ENCODE measurements at places on chromosomes 12 and 14.

DNA sequence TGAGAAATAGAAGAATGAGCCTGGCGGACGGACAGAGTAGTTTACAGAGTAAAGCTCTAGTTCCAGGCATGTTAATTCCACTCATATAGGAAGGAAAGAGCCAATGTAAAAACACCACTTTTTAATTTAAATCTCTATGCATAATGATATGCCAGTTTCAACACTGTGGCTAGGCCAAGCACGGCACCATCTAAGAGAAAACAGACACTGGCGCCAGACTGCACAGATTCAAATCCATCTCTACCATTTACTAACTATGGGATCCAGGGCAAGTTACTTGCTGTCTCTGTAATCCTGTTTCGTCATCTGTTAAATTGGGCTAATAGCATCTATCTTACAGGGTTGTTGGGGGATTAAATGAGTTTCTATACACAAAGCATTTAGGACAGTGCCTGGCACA lies 27.5 kb downstream of the RMST start:
- DNase-seq, result no peak

- DNase-seq, result no peak
Observed at GRCh38 chr14:71372411-71372838, 465.2 kb downstream of the PCNX1 start.

- no peak for DNase-seq
Observed at GRCh38 chr12:108379823-108380222, 40.7 kb upstream of the CMKLR1 start.

DNA sequence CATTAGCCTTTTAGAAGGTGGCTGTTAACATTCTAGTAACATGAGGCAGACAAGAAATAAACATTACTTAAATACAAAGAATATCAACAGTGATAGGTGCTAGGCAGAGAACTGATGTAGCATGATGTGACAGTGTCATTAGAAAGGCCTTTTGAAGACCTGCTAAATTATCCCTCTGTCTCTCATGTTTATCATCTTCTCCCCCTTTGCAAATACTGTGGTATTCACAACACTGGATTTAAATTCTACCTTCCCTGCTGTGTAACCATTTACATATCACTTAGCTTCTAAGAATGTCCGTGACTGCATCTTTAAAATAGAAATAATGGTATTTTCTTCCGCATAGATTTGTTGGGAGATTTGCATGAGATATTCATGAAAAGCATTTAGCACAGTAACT lies 74.4 kb upstream of the CLEC14A start:
- DNase-seq, result no peak

DNA sequence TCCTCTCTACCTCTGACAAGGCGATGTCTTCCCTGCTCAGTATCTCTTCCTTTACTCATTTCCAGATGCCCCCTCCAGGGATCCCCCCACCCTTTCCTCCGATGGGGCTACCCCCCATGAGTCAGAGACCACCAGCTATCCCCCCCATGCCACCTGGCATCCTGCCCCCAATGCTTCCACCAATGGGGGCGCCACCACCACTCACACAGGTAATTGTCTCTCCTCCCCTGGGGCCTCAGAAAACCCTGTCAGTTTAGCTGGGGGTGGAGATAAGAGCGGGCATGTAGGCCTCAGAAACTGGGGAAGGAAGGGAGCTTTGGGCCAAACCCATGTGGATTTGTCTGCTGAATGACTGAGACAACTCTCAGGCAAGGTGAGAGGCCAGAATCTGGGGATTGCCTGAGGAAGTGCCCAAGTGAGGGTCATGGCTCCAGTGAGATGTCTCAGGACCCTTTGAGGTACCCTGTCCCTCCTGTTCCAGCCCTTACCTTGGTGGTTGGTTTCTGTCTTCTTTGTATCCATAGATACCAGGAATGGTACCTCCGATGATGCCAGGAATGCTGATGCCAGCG lies 8.1 kb downstream of the PRPF40B start:
- DNase-seq, result no peak

GRCh38 chr12:113803759-113804140 lies 162.4 kb downstream of the RBM19 start:
- no peak for DNase-seq

DNA sequence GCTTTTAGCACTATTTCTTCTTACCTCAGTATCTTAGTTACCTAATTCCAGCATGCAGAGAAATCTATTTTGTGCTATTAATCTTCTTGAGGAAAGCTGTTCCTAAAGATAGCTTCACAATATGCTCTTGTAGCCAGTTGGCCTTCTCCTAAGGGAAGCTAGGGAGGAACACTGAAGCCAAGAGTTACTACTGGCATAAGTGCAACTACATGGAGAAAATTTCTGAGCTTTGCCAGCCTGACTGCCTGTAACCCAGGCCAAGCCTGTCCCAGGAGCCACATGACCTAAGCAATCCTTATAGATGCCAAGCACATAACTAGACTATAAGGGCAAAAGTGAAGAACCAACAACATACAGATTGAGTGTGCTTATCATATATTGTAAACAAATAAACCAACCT lies 890.2 kb downstream of the FLRT2 start:
- DNase-seq, result no peak

DNA sequence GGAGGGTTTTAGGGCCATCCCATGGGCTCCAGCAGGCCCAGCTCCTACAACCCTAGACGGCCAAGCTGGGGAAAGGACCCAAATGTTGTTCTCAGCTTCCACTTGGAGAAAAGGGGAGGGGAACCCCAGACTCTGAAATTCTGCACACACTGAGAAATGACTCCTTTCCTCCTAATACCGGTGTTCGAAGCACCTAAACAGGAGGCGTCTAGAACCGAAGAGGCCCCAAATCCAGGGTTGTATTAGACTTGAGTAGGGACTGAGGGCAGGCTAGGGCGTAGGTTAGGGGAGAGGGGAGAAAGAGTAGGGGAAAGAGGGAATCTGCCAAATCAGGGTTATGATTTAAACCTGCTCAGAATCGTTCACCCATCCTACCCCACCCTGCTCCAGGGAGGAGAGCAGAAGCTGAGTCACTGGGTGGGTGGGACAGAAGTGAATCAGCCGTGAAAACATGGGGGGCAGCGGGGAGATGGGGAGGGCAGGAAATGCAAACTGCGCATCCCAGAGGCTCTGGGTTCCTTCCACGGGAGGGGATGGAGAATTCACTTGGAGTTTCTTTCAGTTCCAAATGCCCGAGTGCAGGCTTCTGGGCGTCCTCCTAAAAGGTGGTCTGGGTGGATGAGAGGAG lies 1.0 kb downstream of the IGFBP6 start:
- no peak for DNase-seq

DNA sequence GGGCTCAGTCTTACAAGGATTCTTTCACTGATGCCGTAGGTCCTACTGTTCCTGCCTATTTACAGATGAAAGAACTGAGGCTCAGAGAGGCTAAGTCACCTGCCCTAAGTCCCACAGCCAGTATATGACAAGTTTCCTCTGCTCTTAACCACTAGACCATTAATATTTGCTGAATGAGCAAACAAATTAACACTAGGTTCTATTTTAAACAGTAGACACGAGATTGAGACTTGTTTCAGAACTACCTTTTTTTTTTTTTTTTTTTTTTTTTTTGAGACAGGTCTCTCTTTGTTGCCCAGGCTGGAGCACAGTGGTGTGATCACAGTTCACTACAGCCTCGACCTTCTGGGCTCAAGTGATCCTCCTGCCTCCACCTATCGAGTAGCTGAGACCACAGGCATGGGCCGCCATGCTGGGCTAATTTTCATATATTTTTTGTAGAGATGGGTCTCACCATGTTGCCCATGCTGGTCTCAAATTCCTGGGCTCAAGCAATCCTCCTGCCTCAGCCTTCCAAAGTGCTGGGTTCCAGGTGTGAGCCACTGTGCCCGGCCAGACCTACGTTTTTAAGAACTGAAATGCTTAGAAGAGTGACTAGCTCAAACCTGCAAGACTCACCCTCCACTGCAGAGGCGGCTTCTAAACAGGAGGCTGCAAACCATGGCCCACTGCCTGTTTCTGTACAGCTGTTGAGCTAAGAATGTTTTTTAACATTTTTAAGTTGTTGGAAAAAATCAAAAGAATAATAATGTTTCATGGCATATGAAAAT lies 12.9 kb downstream of the SYNE3 start:
- no peak for DNase-seq

DNA sequence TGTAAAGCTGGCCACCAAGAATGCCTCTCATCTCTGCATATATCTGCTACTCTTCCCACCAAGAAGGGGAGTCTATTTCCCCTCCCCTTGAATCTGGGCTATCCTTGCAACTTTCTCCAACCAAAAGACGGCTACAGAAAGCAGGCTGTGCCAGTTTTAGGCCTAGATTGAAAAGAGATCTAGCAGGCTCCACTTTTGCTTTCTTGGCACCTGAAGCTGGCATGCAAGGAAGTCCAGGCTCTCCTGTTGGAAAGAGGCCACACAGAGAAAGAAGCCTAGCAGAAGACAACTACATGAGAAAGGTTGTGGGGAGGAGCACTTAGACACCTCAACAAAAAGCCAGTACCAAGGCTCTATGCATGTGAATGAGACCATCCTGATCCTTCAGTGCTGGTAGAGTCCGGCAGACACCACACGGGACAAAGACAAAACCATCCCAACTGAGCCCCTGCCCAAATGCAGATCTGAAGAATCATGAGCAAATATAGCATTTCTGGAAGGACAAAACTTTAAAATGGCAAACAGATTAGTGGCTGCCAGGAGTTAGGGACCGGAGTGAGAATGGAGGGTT lies 68.0 kb downstream of the SPPL3 start:
- no peak for DNase-seq

Measured in foreskin melanocyte (primary cell).